ENCODE measurements at places on chromosomes 4 and X. TPM values are rescaled to one million over a fixed set of nuclear protein-coding genes. Genes with fewer than 3 reads are reported as not detected.

ANOS1 gene
- total RNA-seq, result 0.27 TPM

PAGE2 gene
- not detected for total RNA-seq

DNA sequence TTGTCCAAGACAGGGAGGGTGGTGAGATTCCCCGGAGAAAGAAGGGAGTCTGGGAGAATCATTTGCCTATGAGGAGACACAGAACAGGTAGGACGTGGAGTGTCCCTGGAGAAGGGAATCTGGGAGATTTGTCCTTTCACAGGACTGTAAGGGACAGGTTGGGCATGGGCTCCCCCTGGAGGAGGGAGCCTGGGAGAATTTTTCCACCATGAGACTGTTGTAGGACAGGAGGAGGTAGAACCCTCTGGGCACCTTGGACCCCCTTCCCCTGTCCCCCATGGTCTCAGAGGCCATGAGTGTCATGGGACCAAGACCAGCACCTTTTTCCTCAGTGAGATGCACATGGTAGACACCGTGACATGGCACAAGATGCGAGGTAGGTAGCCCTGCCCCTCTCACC is 2.8 kb downstream of the PORCN start:
- DNase-seq, result no peak

MAGEB10 gene
- total RNA-seq, result not detected

GRCh38 chrX:48942895-48943294 is 14.5 kb downstream of the OTUD5 start:
- DNase-seq, result no peak

DNA sequence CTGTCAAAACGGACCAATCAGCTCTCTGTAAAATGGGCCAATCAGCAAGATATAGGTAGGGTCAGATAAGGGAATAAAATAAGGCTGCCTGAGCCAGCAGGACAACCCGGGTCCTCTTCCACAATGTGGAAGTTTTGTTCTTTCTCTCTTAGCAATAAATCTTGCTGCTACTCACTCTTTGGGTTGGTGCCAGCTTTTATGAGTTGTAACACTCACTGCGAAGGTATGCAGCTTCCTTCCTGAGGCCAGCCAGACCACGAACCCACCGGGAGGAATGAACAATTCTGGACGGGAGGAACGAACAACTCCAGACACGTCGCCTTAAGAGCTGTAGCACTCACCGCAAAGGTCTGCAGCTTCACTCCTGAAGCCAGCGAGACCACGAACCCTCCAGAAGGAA is 287.8 kb downstream of the RAPGEF2 start:
- peak; percentile 70 for DNase-seq

GAGE2A gene
- total RNA-seq, result not detected

- DNase-seq, result peak; percentile 57
Observed at GRCh38 chr4:139603576-139604410, 47.8 kb upstream of the SETD7 start.

DNA sequence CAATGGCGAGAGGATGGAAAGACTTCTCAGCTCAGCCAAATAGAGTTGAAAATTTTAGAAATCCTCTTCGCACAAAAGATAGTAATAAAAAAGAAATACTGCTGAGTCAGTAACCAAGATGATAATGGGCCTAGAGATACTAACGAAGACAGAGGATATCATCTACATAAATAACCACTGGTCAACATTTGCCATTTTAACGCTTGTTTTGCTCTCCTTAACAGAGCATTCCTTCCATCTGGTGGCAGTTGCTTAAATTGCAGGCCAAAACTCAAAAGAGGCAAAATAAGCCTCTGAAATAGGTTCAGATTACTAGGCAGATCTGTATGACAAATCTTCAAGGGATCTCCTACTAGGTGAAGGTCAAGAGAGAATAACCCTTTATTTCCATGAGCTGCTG is 51.7 kb upstream of the MCF2 start:
- no peak for DNase-seq

DNA sequence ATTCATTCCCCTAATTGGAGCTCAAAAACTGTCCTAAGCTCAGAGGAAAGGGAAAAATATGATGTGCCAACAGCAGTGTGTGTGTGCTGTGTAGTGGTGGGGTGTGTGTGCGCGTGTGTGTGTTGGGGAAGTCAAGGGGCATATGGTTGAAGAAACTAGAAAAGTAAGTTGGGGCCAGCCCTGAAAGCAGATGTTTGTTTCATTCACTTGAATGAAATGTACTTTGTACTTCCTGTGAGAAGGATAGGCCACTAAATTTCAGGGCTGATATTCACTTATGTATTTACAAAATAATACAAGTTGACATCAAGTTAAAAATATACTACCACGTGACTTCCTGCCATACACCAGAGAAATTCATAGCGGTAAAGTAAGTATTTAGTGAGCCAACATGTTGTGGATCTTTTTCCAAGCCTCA is 151.3 kb upstream of the JADE1 start:
- no peak for DNase-seq

DNA sequence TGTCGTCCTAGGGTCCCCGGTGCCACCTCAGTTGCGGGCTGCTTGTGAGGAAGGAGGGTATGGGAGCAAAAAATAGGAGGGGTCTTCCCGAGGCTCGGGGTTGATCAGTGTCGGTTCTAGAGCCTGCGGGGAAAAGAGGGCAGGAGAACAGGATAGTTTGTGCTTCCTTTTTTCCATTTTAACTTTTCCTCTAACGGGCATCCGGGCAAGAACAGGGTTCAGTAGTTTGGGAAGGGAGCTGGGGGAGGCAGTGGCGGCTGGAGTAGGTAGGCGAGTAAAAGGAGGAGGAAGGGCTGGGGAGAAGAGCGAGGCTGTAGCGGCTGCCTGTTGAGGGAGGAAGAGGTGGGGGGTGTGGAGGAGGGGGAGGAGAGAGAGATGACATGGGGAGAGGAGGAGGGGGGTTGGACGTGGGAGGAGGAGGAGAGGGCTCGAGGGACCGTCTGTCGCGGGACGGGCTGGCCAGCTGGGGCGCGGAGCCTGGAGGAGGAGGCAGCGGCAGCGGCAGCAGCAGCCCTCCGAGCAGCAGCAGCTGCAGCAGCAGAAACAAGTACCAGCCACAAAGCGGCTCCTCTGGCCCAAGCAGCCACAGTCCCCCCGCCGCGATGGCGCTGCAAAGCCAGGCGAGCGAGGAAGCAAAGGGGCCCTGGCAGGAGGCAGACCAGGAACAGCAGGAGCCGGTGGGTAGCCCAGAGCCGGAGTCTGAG is at the start of gene SLC16A2:
SLC16A2 (plus strand) TSS at position 458 of the 704 bp plus-strand sequence; CDS start at position 603, 145 bp downstream.
- no peak for DNase-seq
